ENCODE measurements at places on chromosomes 5 and 9. TPM values are rescaled to one million over a fixed set of nuclear protein-coding genes. Genes with fewer than 3 reads are reported as not detected.

- H3K27me3 ChIP-seq: no peaks in the 10 kb centered on the region
- DNase-seq: no peak
- H3K4me3 ChIP-seq: no peak overlapping the region
- H3K4me1 ChIP-seq: no peaks in the 10 kb centered on the region
- H3K36me3 ChIP-seq: no peaks in the 10 kb centered on the region
These were observed 16.6 kb downstream of the IER5L start for GRCh38 chr9:129161534-129161837.

The LRRTM2 gene
- 0.38 TPM for polyA plus RNA-seq

The IL5 gene
- not detected for polyA plus RNA-seq

The CRB2 gene
- polyA plus RNA-seq: not detected

- DNase-seq: no peak
- H3K27ac ChIP-seq: no peak overlapping the region
- no peak overlapping the region for H3K4me3 ChIP-seq
- H3K4me1 ChIP-seq: peaks cover 5% of the 10 kb centered on the region
- H3K27me3 ChIP-seq: no peaks in the 10 kb centered on the region
- no peaks in the 10 kb centered on the region for H3K36me3 ChIP-seq
These were observed 66.8 kb downstream of the MAMDC2 start for GRCh38 chr9:70110194-70111041.

The TTC16 gene
- polyA plus RNA-seq: 0.05 TPM

GRCh38 chr5:16735101-16736060 is 118.6 kb upstream of the RETREG1 start:
- no peaks in the 10 kb centered on the region for H3K27me3 ChIP-seq
- peak overlapping the region; percentile 31 for H3K27ac ChIP-seq
- peaks cover 17% of the 10 kb centered on the region for H3K4me1 ChIP-seq
- H3K36me3 ChIP-seq: no peaks in the 10 kb centered on the region

The C9orf50 gene
- 0.30 TPM for polyA plus RNA-seq

- H3K36me3 ChIP-seq: no peaks in the 10 kb centered on the region
- H3K4me1 ChIP-seq: no peaks in the 10 kb centered on the region
- no peak overlapping the region for H3K27ac ChIP-seq
- H3K27me3 ChIP-seq: peaks cover 19% of the 10 kb centered on the region
These were observed 9.5 kb upstream of the BARX1 start for GRCh38 chr9:93964685-93965084.

The PCDHGB1 gene
- 0.77 TPM for polyA plus RNA-seq

The SOHLH1 gene
- polyA plus RNA-seq: not detected

GRCh38 chr5:154962494-154962893 is 21.6 kb downstream of the MRPL22 start:
- no peaks in the 10 kb centered on the region for H3K27me3 ChIP-seq
- DNase-seq: no peak
- no peak overlapping the region for H3K4me3 ChIP-seq

DNA sequence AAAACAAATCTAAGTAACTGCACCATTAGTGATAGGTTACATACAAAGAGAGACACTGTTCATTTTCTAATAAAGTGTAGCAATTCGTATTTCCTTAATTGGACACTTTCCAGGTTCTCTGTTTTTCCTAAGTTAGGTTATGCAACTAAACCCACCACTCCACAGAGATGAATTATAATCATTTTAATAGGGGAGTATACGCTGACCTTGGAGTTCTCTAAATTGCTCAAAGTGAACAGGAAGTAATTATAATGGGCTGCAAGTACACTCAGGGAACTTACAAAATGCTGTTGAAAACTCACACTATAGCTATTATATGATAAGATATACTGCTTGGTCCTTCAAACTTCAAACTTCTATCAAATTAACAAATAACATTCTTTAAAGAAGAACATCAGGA is 18.2 kb upstream of the ADCY2 start:
- H3K4me3 ChIP-seq: no peak overlapping the region
- H3K36me3 ChIP-seq: no peaks in the 10 kb centered on the region
- no peak for DNase-seq

GRCh38 chr5:73273379-73274050 is 100.5 kb downstream of the TMEM174 start:
- H3K27me3 ChIP-seq: no peaks in the 10 kb centered on the region
- DNase-seq: no peak
- H3K4me1 ChIP-seq: 0 out of 2 replicates have a peak, but pooled peaks cover 3% of the 10 kb centered on the region
- no peak overlapping the region for H3K4me3 ChIP-seq
- H3K27ac ChIP-seq: no peak overlapping the region

DNA sequence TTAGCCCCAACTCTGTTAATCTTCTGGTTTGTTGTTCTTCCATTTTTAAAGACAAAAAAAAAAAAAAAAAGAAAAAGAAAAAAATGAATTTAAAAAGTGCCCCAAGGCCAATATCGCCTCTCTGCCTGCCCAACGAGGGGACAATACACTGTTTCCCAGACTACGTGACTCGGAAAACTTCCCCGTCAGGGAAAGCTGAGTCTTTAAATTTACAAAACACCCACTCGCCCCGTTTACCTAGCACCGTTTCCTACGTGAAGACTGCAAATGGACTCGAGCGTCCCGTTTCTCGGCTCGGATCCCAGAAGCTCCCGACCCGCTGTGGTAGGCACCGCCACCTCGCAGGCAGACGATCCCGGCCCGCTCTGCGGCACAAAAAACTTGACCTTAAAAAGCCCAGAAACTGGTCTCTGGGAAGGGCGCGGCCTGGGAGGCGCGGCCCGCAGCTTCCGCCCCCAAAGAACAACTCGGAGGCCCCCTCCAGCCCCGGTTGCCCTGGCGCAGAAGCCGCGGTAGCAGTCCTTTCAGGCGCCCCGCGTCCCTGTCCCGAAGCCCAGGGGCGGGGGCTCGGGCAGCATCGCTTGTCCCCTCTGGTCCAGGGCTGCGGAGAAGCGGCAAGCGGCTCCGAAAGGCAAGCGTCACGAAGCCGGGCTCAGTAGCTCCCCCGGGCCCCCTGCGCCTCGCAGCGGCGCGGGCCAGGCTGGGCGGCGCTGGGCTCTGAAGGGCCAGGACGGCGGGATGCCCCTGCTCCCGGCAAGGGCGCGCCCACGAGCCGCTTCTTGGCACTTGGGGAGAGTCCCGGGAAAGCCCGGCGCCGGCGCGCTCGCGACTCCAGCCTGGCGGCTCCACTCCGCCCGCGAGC is at the start of gene GCNT4:
Gene GCNT4, minus strand, starts transcription at position 367 of the 862 bp plus-strand sequence. CDS start 22,521 bp downstream, outside the sequence.
- peak within 1 kb of the TSS; percentile 69 for H3K4me3 ChIP-seq
- H3K27me3 ChIP-seq: no peaks in the 10 kb centered on the region
- peak; percentile 76 for DNase-seq
- peak within 1 kb of the TSS; percentile 42 for H3K27ac ChIP-seq

- no peak overlapping the region for H3K27ac ChIP-seq
- no peak for DNase-seq
These were observed 61.6 kb downstream of the ICE1 start for GRCh38 chr5:5483880-5484598.

DNA sequence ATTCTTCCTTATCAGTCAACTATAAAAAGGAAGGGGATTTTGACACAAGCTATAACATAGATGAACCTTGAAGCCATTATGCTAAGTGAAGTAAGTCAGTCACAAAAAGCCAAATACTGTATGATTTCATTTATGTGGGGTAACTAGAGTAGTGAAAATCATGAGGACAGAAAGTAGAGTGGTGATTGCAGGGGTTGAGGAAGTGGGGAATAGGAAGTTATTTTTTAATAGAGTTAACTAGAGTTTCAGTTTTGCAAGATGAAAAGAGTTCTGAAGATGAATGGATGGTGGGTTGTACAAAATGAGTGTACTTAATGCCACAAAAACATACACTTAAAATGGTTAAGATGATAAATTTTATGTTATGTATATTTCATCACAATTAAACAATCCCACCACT is 65.4 kb upstream of the FAM174A start:
- no peaks in the 10 kb centered on the region for H3K27me3 ChIP-seq
- H3K27ac ChIP-seq: no peak overlapping the region

The GGTA1 gene
- polyA plus RNA-seq: 0.03 TPM

DNA sequence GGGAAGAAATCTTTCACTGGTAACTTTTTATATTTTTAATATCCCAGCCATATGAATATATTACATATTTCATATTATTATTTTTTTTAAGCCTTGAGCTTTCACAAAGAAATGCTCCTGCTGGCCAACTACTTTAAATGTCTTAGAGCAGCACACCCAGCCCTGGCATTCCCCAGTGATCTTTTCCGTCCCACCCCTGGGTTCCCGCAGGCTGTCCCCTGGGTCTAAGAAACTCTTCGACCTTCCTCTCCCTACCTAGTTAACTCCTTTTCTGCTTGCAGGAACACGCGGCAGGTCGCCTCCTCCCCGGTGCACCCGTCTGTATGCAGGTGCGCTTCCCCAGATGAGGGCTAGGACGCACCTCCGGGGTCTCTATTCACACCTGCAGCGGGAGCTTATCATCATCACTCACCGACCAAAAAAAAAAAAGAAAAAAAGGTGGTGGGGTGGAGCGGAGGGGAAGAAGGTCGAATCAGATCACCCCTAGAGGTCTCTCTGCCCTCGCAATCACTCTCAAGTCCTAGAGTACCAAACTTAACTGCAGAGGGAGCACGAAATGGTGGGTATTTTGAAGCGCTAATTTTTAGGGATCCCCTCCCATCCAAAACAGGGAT is 696 bp downstream of the ZFP62 start:
- no peaks in the 10 kb centered on the region for H3K27me3 ChIP-seq
- peaks cover 14% of the 10 kb centered on the region for H3K36me3 ChIP-seq
- peak; percentile 65 for DNase-seq
- no peaks in the 10 kb centered on the region for H3K4me1 ChIP-seq
- peak overlapping the region; percentile 77 for H3K27ac ChIP-seq
- H3K4me3 ChIP-seq: peak overlapping the region; percentile 99

GRCh38 chr5:160537940-160538339 is 116.3 kb downstream of the PTTG1 start:
- no peak for DNase-seq
- no peak overlapping the region for H3K27ac ChIP-seq
- no peaks in the 10 kb centered on the region for H3K36me3 ChIP-seq
- H3K27me3 ChIP-seq: no peaks in the 10 kb centered on the region

DNA sequence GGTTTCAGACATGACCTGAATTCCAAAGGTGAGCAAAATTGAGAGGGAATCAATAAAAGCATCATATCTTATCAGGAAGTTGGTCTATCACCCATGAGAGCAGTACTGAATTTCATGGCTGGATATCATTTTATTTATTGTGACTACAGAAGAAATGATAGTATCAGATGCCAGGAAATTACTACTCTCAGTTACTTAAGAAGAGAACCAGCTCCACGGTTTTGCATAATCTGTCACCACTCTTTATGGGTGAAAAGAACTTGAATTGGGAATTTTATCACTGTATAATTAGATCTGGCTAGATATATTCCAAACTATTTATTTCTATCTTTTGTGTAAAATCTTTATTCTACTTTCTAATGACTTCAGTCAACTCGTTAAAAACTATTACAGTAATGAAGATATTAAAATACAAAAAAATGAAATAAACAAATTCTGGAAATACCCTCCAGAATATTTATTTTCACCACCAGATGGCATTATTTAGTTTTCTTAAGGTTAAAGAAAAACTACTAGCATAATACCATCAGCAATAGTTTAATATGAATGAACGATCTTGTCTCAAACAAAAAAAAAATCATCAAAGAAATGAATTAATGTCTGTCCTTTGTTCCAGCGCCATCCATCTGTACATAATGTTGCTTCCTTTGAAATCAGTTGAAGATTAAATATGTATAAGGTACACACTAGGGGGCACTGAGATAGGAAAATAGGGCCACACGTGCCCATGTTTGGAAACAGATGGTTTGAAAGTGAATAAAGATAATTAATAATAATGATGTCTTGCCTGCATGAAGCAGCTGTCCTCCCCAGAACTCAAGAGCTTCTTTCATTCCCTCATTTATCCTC is 84.7 kb upstream of the SLCO6A1 start:
- H3K4me3 ChIP-seq: no peak overlapping the region
- H3K36me3 ChIP-seq: no peaks in the 10 kb centered on the region
- H3K27ac ChIP-seq: no peak overlapping the region

The SPINK5 gene
- not detected for polyA plus RNA-seq

DNA sequence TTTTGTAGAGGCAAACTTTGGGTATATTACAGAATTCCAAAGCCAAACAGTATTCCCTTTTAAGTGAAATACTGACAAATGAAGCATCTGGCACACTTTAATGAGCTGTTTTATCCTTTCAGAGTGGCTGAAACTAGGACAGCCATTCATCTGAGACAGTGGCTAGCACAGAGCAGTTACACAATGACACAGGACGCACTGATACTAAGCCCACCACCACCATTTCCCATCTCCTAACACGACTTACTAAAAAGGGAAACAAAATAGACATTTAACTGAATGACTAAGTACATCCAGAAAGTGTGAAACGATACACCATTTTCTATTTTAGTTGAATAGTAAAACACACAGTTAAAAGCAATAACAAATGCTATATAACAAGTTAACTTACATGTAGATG is 120.4 kb upstream of the RETREG1 start:
- DNase-seq: no peak
- no peaks in the 10 kb centered on the region for H3K27me3 ChIP-seq
- peaks cover 21% of the 10 kb centered on the region for H3K4me1 ChIP-seq
- no peaks in the 10 kb centered on the region for H3K36me3 ChIP-seq
- H3K4me3 ChIP-seq: no peak overlapping the region
- no peak overlapping the region for H3K27ac ChIP-seq

The SLC35D2 gene
- 26.1 TPM for polyA plus RNA-seq

GRCh38 chr5:168088410-168089173 is 202.9 kb upstream of the WWC1 start:
- H3K27me3 ChIP-seq: no peaks in the 10 kb centered on the region
- no peak overlapping the region for H3K27ac ChIP-seq
- no peak for DNase-seq
- no peak overlapping the region for H3K4me3 ChIP-seq
- H3K36me3 ChIP-seq: no peaks in the 10 kb centered on the region

Data from SK-N-SH (cell line).